Activated CD8-positive, alpha-beta memory T cell treated with anti-CD3 and anti-CD28 coated beads for 1 hour (primary cell): ENCODE measurements at places on chromosomes 5 and 9.

DNA sequence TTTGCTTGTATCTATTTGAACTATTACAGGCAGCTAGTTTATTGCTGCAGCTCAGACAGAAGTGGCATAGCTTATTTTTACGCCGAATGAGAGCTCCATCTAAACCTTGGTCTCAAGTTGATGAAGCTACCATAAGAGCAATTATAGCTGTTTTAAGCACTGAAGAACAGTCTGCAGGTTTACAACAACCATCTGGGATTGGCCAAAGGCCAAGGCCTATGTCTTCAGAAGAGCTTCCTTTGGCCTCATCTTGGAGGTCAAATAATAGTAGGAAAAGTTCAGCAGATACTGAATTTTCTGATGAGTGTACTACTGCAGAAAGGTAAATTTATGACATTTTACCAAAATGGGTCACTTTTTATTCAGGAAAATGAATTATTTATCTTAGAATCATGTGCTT, 67.9 kb downstream of the YTHDC2 start:
- DNase-seq, result no peak

GRCh38 chr5:151042453-151043093, 22.2 kb downstream of the GPX3 start:
- no peak for DNase-seq

DNA sequence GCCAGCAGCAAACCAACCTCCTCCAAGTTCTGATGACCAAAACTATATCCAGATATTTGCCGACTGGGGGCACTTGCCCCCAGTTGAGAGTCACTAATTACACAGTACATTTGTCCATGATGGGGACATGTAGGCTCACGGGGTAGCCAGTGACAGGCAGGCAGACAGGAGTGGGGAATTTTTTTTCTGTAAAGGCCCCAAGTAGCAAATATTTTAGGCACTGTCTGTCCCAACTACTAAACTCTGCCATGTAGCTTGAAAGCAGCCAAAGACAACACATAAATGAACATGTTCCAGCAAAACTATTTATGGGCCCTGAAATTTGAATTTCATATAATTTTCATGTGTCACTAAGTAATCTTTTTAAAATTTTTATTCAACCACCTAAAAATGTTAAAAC, 80.7 kb downstream of the GRIA1 start:
- no peak for DNase-seq

- no peak for DNase-seq
These were observed 24.8 kb downstream of the RANBP3L start for GRCh38 chr5:36276864-36277263.

- no peak for DNase-seq
These were observed 61.6 kb downstream of the ST8SIA4 start for GRCh38 chr5:100841358-100842076.

GRCh38 chr9:138045541-138046490, 168.2 kb downstream of the CACNA1B start:
- DNase-seq, result no peak
